ENCODE measurements at places on chromosomes 6 and 20.

DNA sequence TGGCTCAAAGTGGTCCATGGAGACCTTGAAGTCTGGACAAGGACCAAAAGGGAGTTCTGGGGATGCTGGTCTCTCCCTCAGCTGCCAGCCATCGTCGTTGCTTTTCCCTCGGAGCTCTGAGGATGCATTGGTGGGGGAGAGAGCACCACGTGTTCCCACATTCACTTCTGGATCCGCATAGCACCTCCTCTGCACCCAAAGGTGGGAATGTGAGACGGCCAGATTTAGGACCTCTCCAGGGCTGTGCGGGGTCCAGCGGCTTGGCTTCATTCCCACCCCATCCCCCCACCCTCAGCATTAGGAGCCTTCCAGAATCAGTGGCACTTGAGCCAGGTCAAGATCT lies 1.1 kb downstream of the EPB41L1 start:
- no peak for DNase-seq

DNA sequence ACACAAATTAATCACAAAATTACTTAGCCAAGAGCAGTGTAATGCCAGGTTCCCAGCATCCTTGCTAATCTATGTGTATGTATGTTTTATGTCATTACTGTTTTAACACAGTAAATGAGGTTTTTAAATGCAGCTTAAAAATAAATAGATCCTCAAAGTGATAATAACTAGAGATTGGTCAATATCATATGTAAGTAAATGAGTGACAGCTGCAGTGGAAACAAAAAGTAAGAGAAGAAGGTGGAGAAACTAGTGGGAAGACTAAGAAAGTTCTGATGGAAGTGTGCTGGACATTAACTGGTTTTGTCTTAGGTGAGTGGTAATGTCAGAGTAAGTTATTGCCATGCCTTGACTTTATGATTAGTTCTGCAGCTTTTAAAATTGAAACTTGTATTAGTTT lies 1.9 kb upstream of the GJB7 start:
- no peak for DNase-seq

GRCh38 chr20:32231245-32231644 lies 23.6 kb downstream of the POFUT1 start:
- no peak for DNase-seq

- no peak for DNase-seq
Measured at GRCh38 chr6:106309766-106310373, 15.7 kb downstream of the ATG5 start.

GRCh38 chr6:39268171-39268570 lies 38.9 kb upstream of the KCNK5 start:
- no peak for DNase-seq

GRCh38 chr6:4814212-4814611 lies 38.0 kb downstream of the CDYL start:
- DNase-seq, result no peak

GRCh38 chr6:155264693-155265320 lies 994 bp downstream of the CLDN20 start:
- no peak for DNase-seq

- DNase-seq, result no peak
Measured at GRCh38 chr6:54698974-54699373, 147.6 kb upstream of the FAM83B start.

All from retinal pigment epithelial cell (primary cell).